ENCODE measurements at places on chromosomes 16 and 17.
A peak's percentile ranks its signal among the peaks of the same experiment; 100 is the strongest.

DNA sequence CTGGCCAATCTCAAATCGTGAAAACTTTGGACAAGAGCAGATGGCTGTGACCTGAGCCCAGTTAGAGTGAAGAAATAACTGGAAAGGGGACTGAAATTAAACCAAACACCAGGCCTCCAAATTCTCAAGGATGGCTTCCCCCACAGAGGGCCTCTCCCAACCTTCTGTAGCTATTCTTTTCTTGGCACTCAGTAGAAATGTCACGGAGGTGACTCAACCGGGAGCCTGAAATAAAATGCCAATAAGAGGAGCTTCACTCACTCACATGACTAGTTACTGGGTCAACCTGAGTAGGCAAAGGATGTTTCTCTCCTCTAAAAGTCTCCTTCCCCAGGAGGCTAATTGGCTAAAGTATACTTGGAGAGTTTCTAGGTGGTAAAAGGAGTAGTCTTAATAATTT lies 230.7 kb downstream of the MAF start:
- DNase-seq = no peak

- no peak for DNase-seq
Measured at GRCh38 chr16:67395458-67396158, 2.3 kb upstream of the TPPP3 start.

GRCh38 chr17:79988185-79988971 lies 47.3 kb downstream of the TBC1D16 start:
- DNase-seq = no peak

DNA sequence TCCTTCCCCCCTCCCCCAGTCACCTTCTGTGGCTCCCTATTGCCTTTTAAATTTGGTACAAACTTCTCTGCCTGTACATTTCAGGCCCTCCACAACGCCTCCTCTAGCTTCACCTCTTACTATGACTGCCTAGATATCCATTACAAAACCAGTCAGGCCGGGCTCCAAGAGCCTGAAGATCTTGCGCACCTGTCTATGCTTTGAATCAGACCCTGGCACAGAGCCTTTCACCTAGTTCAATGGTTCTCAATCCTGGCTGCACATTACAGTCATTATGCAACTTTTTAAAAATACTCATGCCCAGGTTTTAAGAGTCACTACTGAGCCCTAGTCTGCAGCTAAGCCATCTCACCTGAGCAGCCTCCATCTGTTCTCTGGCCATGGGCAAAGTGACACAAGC lies 1.6 kb upstream of the GAS7 start:
- DNase-seq = no peak

- DNase-seq = no peak
Measured at GRCh38 chr16:21150375-21151001, at the start of gene DNAH3. DNAH3 (minus strand) TSS chr16:21150846; CDS start chr16:21150319, 527 bp downstream.

- no peak for DNase-seq
Measured at GRCh38 chr16:12210925-12211869, 234.7 kb downstream of the SNX29 start.

DNA sequence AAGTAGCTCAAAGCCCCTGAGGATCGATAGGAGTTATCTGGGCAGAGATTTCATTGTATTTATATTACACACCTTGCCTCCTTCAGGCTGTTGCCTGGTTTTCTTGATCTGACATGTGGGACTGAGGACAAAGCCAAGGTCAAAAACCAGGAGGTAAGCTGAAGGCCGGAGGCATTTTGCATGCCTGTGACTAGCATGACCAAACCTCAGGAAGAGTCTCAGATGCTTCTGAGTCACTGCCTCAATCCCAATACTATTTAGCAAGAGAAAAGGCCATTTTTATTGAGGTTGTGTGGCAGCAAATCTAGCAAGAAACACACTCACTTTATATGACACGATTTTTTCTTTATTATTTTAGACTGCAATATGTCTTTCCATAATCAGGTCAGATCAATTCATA lies 968.1 kb downstream of the CDH11 start:
- DNase-seq = no peak

DNA sequence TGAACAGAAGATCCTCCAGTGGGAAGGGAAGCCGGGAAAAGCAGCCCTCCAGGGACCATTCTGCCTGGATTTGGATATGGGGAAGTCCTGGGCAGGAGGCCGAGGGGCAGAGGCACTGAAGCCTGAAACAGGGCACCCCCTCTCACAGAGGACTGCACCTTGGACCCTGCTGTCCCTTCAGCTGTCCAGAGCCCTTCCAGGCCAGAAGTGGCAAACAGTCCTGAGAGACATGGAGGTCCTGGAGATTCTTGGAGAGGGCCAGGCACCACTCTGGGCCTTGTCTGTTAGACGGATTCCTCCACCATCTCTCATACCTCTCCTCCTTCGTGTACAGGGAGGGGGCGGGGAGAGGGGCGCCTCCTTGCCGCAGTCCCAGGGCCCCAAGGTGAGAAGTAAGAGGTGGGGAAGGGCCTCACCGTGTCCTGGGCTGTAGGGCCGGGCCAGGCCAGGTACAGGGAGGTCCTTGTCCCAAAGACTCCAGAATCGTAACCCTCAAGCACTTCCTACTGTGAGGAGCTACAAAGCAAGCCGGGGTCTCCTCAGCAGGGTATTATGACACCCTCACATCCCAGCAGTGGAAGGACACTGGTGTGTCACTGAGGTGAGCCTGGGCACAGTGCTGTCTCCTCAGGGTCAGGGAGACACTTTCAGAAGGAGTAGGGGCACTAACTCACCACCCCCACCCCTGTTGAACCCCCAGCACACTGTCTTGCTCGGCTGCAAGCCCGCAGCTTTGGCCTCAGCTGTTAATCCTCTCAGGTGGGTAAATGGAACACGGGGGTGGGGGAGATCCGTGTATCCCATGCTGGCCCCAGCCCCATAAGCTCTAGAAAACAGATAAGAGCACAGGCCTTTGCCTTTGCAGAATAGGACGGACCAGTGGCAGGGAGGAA lies 16.6 kb upstream of the TBX2 start:
- no peak for DNase-seq

- DNase-seq = no peak
Measured at GRCh38 chr17:43861960-43862359, 15.0 kb downstream of the CD300LG start.

DNA sequence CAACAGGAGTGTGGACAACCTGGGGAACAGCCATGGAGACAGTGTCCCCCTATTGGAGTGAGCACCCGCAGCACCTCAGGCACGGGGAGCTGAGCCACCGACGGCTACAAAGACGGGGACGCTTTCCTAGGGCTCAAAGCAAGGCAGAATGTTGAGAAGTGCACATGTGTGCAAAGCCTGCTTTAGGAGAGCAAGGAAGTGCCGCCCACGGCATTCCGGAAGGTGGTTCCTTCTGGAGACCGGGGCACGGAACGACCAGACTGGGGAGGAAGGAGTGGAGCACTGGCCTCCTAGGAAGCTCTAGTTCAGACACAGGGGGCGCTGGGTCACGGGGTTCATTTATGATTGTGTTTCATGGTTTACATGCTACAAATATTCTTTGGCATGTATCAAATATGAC lies 52.2 kb downstream of the TBC1D16 start:
- DNase-seq = no peak

- DNase-seq = no peak
Measured at GRCh38 chr16:52817696-52818095, 235.0 kb downstream of the CHD9NB start.

GRCh38 chr16:81710596-81710995 lies 68.5 kb upstream of the PLCG2 start:
- no peak for DNase-seq

DNA sequence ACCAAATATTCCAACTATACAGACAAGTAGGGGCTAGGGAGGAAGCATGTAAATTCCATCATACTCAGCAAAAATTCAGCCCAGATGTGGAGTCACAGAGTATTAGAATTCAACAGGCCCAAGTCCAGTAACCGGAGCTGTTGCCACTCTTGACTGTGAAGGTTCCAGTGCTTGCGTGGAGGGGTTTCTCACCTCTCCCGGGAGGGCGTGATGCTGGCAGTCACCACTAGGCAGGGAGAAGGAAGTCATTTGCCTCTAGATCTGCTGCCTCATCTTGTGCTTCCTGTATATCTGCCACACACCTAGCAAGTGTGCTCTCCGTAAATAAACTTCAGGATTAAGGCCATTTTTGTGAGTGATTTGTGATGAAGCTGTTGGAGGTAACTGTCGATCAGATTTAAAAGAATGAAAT lies 1.0 kb upstream of the CKLF start:
- DNase-seq = no peak

GRCh38 chr17:80187090-80187489 lies 17.3 kb downstream of the CARD14 start:
- DNase-seq = no peak

DNA sequence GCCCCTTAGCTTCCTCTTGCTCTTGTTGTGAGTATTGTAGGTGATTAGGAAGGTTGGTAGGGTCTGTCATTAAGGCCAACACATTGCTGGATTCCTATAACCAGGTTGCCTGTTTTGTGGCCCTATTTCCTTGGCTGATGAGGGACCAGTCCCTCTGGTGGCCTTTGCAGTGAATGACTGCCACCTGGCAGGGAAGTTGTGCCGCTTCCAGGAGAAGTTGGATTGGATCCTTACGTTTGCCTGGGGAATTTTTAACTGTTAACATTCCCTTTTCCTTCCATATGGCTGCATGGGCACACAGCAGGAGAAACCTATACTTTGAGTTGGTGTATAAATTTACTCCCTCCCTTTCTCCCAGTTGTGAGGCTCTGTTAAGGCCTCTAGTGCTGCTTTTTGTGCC lies 32.4 kb downstream of the LCMT1 start:
- no peak for DNase-seq

GRCh38 chr17:17999364-18000029 lies 26.8 kb downstream of the DRC3 start:
- DNase-seq = no peak

GRCh38 chr16:67147437-67148140 lies 3.2 kb downstream of the B3GNT9 start:
- DNase-seq = no peak

DNA sequence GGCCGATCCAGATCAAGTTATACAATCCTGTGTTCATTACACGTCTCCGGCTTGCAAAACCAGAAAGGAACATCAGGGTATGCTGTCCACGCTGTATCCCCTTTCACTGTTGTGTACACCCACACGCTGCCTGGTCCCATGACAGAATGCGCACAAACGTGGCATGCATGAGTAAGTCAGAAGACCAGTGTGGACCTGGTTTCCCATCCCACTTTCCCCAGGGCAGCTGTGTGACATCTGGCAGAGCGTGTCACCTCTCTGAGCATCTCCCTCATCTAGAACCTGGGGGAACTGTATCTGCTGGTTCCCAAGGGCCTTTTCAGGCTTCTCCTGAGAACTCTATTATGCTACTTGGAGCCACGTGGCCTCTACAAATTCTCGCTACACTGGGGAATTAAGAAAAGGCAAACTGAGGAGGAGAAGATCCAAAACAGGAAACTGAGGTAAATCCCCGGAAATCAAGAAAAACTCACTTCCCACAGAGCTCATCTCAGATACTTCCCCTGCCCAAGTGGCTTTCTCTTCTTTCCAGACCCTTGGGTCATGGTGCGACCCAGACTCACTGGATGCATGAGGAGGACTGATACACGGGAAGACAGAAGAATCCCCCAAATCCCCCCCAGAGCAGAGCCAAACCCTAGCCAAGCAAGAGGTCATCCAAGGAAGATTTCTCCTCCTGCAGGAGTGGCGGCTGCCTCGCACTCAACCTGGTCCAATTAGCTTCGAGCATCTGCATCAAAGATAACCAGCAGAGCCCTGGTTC lies 139.3 kb downstream of the GAS7 start:
- DNase-seq = no peak

DNA sequence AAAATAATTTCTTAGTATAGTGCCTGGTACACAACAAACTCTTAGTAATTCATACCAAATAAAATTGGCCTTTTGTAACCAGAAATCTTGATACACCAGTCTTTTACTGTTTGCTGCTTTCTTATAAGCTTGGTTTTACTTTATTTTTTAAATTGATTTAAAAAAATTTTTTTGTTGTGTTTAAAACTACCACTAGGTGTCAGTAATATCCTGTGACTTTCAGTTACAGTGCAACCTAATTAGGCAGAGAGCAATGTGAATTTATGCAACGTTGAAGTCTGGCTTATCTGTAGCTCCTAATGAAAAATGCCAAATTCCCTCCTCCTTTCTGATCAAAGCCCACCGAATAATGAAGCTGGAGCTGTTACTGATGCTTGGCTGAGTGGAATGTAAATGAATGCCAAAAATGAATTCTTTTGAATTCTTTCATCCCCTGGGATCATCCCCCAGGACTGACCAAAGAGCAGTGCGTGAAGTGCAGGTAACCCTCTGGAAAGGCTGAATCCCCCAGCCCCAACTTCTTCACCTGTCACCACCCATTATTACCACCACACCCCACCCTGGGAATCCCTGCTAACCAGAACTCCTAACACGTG lies 3.8 kb downstream of the ERCC4 start:
- DNase-seq = no peak

DNA sequence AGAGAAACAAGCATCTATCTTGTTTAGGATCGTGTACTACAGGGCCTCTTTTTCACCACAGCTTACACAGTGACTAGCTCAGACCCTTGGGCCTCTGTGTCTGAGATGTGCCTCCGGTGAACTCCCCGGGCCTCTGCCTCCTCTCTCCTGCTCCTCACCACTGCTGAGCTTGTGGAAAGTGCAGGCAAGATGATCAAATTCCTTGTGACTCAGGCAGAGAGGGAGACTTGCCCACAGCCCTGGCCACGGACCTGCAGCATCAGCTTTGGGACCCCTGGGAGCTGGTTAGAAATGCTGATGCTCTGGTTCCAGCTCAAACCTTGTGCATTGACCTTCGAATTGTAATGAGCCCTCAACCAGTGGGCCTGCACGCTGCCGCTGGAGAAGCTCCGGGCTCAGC lies 79.8 kb downstream of the ZDHHC7 start:
- DNase-seq = no peak

DNA sequence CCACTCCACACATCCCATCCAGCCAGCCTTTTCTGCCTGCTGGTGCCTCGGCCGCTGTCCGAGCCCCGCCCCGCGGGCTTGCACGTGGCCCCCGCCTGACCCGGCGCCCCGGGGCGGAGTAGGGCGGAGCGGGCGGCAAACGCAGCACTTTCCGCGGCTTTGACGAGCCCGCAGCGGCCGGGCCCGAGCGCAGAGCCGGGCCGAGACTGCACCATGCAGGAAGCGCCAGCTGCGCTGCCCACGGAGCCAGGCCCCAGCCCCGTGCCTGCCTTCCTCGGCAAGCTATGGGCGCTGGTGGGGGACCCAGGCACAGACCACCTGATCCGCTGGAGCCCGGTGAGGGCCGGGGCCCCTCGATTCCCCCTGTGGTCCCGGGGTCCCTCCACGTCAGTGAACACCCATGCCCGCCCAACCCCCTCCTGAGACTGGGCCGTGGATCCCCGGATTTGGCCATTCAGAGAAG lies at the start of gene HSF4:
HSF4 (plus strand) TSS at position 147 of the 463 bp plus-strand sequence; CDS start at position 214, 67 bp downstream.
- peak; percentile 32 for DNase-seq

- DNase-seq = no peak
Measured at GRCh38 chr16:30816769-30817168, 29.8 kb upstream of the ZNF629 start.

GRCh38 chr17:69802045-69802740 lies 272.8 kb upstream of the KCNJ16 start:
- no peak for DNase-seq

DNA sequence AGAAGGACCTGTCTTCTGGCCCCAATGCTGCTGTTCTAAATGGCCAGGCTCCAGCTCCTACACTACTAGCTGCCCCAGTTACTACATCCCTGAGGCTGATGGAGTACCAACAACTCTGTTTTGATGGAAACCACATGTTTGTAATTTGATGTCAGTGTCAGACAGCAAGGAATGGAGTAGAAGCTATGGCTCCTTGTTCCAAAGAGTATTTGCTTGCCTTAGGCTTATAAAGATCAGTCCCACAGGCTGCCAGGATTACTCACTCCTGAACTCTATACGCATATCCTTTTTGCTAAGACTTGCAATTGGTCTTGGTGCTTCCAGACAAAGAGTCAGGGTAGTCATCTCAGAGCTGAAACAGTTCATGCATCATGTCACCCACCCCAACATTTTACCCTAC lies 139.6 kb downstream of the HS3ST3A1 start:
- no peak for DNase-seq

GRCh38 chr16:22353933-22354541 lies 20.4 kb downstream of the CDR2 start:
- DNase-seq = no peak

Measured in hypothalamus (tissue), 51 donors.